ENCODE measurements at places on chromosomes 2 and 18.

- no peak for DNase-seq
- no peak overlapping the region for H3K4me3 ChIP-seq
These were observed 82.0 kb upstream of the TTC39C start for GRCh38 chr18:23932385-23933067.

DNA sequence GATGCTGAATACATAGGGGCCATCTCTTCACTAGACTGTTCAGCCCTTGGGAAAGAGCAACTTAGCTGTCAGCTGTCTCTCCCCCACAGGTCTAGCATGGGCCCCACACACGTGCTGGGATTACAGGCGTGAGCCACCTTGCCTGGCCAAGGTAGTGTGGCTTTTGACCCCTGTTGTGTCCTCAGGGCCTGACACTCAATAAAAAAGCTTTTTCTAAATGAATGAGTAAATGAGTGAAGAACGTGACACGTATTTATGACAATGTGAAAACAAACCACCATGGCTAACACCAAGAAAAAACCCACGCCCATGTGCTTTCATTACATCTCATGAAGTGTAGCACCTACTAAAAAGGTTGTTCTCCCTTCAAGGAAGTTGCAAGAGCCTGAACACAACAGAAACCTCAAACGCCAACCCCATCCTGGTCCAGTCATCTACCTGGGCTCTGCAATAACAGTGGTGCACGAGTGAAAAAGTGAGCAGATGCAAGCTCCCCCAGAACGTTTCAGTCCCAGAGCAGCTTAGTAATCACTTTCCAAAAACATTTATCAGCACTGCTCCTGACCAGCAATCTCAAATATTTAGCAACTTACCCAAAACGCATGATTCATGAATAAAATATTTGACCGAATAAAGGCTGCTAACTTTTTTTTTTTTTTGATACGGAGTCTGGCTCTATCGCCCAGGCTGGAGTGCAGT lies 3.4 kb downstream of the WDFY1 start:
- peak overlapping the region; percentile 56 for H3K4me3 ChIP-seq
- H3K27ac ChIP-seq = peak overlapping the region; percentile 90
- peaks cover 24% of the 10 kb centered on the region for H3K36me3 ChIP-seq
- peaks cover 72% of the 10 kb centered on the region for H3K4me1 ChIP-seq

GRCh38 chr2:9139491-9140443 lies 66.8 kb upstream of the ASAP2 start:
- H3K27me3 ChIP-seq = peaks cover 16% of the 10 kb centered on the region
- H3K4me1 ChIP-seq = no peaks in the 10 kb centered on the region
- H3K36me3 ChIP-seq = no peaks in the 10 kb centered on the region
- no peak overlapping the region for H3K4me3 ChIP-seq

DNA sequence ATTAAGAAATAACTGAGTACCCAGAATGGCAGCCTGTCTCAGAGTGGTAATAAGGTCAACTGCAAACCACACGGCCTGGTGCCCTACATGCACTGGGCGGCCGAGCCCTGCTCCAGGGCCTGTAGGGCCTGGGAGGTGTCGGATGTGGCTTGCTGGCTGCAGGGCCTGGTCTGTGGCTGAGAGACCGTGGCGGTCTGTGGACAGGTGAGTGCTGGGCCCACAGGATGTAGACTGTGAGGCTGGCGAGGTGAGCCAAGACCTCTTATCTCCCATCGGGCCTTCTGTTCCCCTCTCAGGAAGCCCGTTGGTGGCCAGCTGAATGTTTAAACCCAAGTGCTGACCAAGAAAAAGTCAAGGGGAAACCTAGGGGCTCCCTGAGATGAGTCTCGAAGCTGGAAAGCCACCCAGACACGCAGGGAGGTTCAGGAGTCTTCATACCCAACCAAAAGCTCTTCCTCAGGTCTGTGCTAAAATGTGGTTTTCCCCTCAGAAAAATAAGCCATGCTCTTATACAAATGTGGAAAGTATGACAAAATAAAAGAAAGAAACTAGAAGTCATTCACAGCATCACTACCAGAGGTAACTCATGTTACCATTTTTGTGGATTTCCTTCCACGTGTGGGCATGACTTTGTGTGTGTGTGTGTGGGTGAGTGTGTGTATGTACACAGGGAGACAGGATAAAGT lies 47.7 kb upstream of the CTDP1 start:
- H3K27ac ChIP-seq = no peak overlapping the region
- H3K4me3 ChIP-seq = no peak overlapping the region
- DNase-seq = no peak
- H3K36me3 ChIP-seq = no peaks in the 10 kb centered on the region
- peaks cover 4% of the 10 kb centered on the region for H3K27me3 ChIP-seq

- H3K27ac ChIP-seq = no peak overlapping the region
- no peaks in the 10 kb centered on the region for H3K4me1 ChIP-seq
- H3K36me3 ChIP-seq = peaks cover 2% of the 10 kb centered on the region
These were observed 99.8 kb downstream of the AFF3 start for GRCh38 chr2:100042562-100042961.

GRCh38 chr2:154120706-154121105 lies 249.0 kb downstream of the GALNT13 start:
- no peak for DNase-seq
- no peaks in the 10 kb centered on the region for H3K36me3 ChIP-seq
- no peak overlapping the region for H3K4me3 ChIP-seq
- no peaks in the 10 kb centered on the region for H3K4me1 ChIP-seq
- H3K27me3 ChIP-seq = no peaks in the 10 kb centered on the region

Measured in activated naive CD8-positive, alpha-beta T cell treated with anti-CD3 and anti-CD28 coated beads, Interleukin-2, amount 50 U/mL, for 24 hours (primary cell).